ENCODE measurements at places on chromosomes 6 and 20.

- peak; percentile 66 for DNase-seq
These were observed 624 bp upstream of the NPEPL1 start for GRCh38 chr20:58691773-58692578.

- no peak for DNase-seq
These were observed 77.9 kb upstream of the BMP5 start for GRCh38 chr6:55953335-55953734.

DNA sequence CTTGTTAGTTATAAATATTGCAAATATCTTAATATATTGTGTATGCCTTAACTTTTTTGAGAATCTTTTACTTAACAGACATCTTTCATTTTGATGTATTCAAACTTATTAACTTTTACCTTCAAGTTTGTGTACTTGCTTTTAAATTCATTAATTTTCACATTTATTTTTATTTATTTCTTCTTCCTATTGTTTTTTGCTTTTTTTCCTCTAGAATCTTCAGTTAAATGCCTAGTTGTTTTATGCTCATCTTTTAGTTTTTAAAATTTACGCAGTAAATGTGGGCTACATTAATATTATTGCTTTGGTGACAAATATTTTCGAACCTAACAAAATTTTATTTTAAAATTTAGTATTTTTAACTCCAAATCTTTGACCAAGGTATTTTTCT, 89.0 kb downstream of the TNFAIP3 start:
- no peak for DNase-seq

GRCh38 chr6:137417396-137417795, 76.8 kb downstream of the OLIG3 start:
- DNase-seq = no peak

DNA sequence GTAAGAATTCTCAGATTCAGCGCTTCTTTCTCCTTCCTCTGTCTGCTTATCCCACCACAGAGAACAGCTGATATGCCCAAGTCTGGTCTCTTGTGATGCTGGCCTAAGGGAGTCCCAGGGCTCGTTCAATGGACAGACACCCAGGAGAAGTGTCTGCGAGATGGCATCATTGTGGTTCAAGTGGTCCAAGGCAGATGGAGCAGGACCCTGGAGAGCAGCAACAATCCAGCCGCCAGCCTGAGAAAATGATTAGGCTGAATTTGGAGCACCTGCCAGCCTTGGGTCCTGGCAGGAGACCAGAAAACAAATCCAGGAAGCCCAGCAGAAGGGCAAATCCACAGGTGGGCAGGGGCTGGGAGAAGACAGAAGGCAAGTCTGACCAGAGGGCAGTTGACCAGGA, 145.8 kb downstream of the PTPRT start:
- DNase-seq = no peak
